ENCODE measurements at places on chromosomes 6 and 20.

- DNase-seq, result no peak
These were observed 75.0 kb downstream of the MDGA1 start for GRCh38 chr6:37622646-37623071.

- no peak for DNase-seq
These were observed 66.3 kb upstream of the DST start for GRCh38 chr6:56708810-56709597.

DNA sequence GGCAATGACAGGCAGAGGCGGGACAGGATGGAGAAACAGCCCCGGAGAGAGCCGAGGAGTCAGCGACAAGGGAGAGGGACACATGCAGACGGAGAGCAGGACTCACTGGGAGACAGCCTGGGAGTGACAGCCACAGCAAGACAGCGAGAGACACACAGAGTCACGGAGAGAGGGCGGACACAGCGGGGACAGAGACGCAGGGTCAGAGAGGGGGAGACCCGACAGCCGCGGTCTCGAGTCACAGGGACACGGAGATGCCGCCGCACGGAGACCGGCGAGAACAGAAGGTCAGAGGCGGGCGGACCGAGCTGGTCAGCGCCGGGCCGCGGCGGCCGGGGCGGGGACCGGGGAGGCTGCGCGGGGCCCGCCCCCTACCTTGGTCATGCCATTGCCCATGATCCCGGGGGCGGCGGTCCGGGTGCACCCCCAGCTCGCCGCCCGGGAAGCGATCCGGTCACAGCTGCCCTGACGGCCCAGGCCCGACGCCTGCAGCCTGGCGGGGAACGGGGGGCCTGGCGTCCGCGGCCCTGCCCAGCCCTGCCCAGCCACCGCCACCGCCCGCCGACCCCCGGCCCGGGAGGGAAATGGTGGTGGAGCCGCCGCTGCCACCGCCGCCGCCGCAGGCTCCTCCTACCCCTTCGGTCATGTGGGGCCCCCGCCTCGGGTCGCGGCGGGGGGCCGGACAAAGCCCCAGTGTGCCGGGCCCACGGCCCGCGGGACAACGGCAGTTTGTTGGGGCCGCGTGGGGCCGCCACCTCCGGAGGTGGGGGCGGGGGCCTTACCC is at the start of the genes DUSP15 and TTLL9:
DUSP15 (minus strand) TSS at position 586 of the 784 bp plus-strand sequence; CDS start at position 396, 190 bp downstream.
TTLL9 (plus strand) TSS at position 693 of the 784 bp plus-strand sequence. CDS start 493 bp downstream, outside the sequence.
- no peak for DNase-seq

- no peak for DNase-seq
These were observed 115.2 kb upstream of the AKIRIN2 start for GRCh38 chr6:87817183-87817582.

DNA sequence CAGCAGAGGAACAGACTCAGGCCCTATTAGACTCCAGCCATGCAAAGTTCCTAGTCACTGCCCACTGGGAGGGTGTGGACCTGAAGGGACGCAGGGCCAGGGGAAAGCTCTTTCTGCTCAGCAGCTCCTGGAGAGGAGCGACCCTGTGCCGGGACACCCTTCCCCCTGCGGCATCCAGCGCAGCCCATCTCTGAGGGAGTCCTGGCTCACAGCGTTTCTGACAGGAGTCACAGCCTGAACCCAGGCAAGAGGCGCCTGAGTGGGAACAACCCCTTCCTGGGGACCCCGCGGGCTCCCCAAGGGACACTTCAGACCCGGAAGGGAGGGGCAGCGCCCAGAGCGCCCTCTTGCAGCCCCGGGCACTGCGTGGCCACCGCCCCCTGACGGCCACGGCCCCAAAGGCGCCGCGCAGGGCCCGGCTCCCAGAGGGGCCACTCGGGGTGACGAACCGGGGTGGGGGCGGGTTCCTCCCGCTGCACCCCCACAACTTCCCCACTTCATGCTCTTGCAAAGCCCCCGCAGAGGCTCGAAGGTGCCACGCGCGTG is 862 bp downstream of the UCKL1 start:
- DNase-seq, result no peak

DNA sequence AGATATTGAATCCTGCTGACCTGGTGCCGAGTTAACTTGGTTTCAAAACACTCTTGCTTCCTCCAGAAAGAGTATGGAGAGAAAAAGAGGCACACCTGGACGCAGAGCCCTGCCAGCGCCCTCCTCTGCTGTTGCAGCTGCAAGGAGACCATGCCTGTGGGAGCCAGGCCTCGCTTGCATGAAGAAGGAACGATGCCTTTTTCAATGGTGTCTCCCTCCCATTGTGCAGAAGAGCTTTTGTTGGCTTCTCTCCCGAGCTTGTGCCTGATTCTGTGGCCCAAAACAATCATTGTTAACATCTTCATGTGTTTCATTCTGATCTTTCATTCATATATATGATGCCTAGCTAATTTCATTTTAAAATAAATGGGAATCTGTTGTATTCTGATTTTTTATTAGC is 98.1 kb downstream of the FAM120B start:
- DNase-seq, result no peak

DNA sequence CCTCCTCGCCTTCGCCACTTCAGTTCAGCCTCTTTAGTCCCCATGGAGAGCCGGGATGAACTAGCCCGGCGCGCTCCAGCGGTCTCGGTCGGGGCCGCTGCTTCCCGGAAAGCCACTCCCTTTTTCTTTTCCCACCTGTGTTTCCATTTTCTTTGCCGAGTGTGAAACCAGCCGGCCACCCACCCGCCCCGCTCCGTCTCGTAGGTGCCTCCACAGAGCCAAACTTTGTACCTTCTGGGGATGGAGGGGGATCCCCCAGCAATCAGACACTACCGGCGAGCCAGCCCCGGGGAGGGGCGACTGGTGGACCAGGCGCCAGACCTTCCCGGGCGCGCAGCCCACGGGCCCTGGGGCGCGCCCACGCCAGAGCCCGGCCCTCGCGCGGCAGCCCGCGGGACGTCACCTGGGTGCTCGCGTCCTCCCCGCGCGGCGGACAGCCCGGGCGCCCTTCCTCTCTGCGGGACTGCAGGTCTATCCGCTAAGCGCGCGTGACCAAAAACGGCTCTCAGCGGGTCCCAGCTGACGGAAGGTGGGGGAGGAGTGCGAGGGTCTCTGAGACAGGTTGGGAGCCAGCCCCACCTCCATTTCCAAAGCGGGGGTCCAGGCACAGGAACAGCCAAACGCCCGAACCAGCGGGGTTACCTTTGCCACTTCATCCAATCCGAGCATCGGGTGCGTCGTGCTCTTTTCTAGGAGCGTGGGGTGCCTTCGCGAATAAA is at the start of gene MCHR2:
MCHR2 (minus strand) TSS at position 691 of the 719 bp plus-strand sequence. CDS start 38,076 bp downstream, outside the sequence.
- DNase-seq, result no peak

DNA sequence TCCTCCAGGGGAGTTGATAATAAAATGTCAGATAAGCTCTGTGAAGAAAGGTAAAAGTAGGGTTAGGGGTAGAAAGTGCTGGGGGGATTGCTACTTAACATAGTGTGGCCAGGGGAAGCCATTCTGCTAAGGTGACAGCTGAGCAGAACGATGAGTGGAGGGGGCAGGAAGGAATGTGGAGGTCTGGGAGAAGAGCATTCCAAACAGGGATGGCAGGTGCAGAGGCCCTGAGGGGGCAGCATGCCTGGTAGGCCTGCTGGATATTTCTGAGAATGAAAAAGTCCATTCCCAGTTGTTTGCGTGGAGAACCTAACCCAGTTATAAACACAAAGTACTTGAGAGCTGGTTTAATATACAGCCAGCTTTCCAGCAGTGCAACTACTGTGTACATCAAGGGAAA is 9.3 kb downstream of the GFRA4 start:
- DNase-seq, result no peak

- DNase-seq, result no peak
These were observed 3.2 kb downstream of the OSBPL2 start for GRCh38 chr20:62241506-62241905.

DNA sequence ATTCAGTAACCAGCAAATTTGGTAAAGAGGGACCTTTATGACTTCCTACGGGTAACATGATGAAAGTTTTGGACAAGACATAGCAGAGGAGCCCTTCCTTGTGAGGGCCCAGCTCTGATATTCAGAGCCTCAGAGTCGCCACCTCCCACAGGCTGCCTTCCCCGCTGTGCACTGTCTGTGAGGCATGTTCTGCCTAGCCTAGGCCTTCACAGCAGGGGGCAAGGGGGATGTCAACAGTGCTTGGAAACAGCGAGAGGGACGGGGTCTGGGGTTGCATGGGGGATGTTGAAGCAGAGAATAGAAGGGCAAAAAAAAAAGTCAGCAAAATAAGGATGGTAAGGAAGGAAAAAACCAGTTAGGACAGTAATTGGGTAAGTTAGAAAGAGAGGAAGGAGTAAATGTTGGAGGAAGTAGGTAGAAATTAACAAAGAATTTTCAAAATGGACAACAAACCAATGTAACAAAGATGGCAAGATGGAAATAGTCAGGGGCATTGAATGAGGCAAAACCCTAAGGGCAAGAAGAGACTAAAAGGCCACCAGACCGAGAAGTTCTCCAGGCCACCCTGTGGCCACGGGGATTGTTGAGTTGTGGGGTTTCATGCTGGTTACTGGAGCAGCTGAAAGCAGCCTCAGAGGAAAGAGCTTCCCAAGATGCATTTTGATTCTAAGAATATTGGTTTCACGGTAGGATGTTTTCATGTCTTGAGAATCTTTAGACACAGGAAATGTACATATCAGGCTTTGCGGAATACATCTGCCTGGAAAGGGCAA is 139.8 kb downstream of the LY86 start:
- DNase-seq, result no peak

GRCh38 chr20:41526327-41526726 is 91.8 kb downstream of the CHD6 start:
- DNase-seq, result no peak

- DNase-seq, result no peak
These were observed 51.3 kb downstream of the RNASET2 start for GRCh38 chr6:166905013-166905412.

DNA sequence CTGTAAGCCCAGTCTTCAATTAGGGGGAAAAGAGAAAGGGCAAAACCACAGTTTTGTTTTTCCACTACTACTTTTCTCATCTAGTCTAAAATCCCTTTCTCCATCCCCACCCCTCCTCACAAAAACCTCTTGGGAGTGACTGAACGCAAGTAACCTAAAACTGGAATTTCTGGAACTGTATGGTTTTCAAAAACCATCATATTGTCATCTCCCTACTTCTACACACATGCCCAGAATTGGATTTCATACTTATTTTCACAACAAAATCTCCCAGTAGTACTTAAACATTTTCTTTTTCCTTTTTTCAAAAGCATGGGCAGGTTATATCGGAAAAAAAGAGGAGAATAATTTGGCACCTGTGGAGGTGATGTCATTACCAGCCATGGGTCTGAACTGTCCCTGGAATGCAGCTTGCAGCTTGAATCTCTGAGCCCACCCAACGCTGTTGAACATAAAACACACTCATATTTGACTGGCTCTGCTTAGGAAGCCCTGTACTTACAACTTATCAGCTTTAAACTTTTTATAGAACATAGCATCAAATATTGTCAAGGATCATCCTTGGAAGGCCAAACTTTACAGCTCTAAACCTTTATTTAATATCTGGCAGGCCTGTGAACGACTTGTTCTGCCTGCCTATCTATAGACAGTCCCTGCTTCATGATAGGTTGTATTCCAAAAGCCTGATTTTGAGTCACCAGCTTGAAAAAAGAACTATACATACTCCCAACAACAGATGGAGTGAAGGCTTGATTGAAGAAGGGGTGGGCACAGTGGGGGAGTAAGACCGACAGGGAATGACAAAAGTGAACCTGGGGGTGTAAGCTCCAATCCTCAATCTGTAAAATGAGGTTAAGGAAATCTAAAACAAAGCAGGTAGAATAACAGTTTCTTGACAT is 59.3 kb downstream of the EPB41L2 start:
- no peak for DNase-seq

GRCh38 chr20:49961413-49961812 is 21.4 kb upstream of the SNAI1 start:
- no peak for DNase-seq

- no peak for DNase-seq
These were observed 491.4 kb upstream of the RNF217 start for GRCh38 chr6:124470803-124471202.

DNA sequence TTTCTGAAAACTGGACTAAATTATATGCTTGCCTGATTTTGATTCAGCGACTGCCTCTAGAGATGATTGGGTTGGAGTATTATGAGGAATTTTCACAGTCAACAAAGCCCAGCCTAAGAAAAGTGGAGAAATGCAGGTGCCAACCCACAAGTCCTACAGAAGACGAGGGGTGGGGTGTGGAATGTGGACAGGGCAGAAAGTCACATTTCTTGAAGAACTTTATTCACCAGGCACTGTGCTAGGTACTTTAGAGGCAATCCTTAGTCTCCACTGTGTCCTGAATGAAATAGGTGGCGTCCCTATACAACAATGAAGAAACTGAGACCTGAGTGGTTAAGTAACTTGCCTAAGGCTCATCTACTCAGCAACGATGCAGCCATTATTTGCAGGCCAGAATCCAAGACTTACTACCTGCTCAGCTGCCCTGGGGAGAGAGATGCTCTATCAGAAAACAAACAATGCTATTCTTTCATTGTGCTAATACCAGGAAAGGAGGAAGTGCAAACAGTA is 106.3 kb downstream of the RNF144B start:
- no peak for DNase-seq

- DNase-seq, result no peak
These were observed 146.9 kb upstream of the SGK1 start for GRCh38 chr6:134464690-134465411.

- DNase-seq, result no peak
These were observed 327.2 kb upstream of the CITED2 start for GRCh38 chr6:139701695-139702094.

GRCh38 chr20:51563486-51564332 is 21.2 kb upstream of the NFATC2 start:
- DNase-seq, result no peak

DNA sequence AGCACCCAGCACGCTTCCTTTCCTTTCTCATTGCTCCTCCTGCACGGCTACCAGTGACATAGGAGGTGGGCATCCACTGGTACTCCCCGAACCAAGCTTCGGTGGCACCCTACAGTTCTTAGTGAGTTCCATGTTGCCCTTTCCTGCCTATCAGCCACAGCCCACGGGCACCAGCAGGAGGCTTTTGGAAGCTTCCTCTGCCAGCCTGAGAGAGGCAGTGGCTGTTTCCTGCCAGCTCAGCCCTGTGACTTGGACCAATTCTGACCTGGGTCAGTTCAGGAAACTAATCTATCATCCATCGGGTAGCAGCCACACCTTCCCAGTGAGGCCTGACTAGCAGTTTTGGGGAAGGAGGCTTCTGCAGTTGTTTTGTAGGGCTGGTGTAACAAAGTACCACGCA is 176.4 kb upstream of the UST start:
- no peak for DNase-seq

- DNase-seq, result no peak
These were observed 1.4 kb downstream of the FGD2 start for GRCh38 chr6:37006793-37007339.

GRCh38 chr20:46850416-46850815 is 44.2 kb upstream of the EYA2 start:
- no peak for DNase-seq

DNA sequence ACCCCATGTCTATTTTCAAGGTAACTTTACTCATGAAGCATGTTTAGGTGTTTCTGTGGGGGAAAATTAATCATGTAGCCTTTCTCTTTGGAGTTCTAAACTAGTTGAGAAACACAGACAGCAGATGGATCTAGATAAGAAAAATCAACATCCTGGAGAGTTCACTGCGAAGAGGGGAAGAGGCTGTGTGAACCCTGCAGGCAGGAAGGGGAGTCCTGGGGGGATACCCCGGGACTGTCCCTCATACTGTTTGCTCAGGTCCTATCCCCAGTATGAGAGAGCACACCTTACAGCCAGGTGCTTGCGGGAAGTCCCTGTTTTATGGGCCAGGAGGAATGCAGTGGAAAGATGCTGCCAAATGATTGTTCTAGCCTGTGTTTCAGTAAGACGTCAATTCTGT is 32.7 kb downstream of the CHMP4B start:
- DNase-seq, result no peak

Data from NCI-H1417 treated with DMSO at 0.1 percent for 48 hours (cell line).